ELF-1 (cell line): ENCODE measurements at places on chromosomes 16 and 17.

GRCh38 chr16:3363793-3364192 is 8.1 kb downstream of the OR2C1 start:
- no peak for DNase-seq

DNA sequence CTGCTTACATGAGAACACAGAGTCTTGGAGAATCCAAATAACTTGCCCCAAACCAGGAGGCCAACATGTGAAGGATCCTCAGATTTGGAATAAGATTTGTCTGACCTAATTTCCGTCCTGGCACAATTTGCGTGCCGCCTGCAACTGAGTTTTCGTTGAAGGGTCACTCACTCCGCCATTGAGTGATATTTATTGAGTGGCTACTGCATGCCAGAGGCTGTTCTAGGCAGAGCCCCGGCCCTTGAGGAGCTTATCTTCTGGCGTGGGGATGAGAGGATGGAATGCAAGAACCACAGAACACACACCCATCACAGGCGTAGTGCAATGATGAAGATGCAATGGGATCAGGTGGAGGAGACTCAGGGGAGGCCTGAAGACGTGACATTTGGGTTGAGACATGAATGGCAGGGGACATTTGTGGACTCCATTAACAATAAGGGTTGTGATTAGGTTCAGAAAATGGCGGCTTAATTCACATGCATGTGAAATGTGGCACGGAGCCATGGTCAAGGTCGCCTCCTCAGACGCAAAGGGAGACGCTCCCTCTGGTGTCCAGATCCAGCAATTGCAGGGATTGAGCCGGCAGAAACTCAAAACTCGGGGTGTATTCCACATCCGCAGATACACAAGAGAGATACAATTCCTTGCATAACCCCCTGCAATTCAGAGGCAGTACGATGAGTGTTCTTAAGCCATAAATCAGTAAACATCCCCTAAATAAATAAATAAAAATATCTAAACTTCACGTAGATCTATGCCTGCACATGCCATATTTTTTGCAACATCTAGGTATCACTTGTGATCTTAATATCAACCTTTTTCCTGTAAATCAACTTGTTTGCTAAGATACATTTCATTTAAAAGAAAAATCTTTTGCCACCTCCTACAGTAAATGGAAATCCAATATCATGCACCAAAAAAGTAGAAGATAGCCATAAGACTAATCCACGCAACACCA is 57.9 kb upstream of the CACNG4 start:
- peak; percentile 74 for DNase-seq

GRCh38 chr17:72518753-72519597 is 398.2 kb downstream of the SOX9 start:
- no peak for DNase-seq

- DNase-seq: peak; percentile 41
These were observed 37.6 kb downstream of the NOS2 start for GRCh38 chr17:27762527-27763305.

- peak; percentile 27 for DNase-seq
These were observed 17.4 kb downstream of the MFSD6L start for GRCh38 chr17:8781776-8782175.

GRCh38 chr16:79294568-79294967 is 306.0 kb downstream of the MAF start:
- no peak for DNase-seq

DNA sequence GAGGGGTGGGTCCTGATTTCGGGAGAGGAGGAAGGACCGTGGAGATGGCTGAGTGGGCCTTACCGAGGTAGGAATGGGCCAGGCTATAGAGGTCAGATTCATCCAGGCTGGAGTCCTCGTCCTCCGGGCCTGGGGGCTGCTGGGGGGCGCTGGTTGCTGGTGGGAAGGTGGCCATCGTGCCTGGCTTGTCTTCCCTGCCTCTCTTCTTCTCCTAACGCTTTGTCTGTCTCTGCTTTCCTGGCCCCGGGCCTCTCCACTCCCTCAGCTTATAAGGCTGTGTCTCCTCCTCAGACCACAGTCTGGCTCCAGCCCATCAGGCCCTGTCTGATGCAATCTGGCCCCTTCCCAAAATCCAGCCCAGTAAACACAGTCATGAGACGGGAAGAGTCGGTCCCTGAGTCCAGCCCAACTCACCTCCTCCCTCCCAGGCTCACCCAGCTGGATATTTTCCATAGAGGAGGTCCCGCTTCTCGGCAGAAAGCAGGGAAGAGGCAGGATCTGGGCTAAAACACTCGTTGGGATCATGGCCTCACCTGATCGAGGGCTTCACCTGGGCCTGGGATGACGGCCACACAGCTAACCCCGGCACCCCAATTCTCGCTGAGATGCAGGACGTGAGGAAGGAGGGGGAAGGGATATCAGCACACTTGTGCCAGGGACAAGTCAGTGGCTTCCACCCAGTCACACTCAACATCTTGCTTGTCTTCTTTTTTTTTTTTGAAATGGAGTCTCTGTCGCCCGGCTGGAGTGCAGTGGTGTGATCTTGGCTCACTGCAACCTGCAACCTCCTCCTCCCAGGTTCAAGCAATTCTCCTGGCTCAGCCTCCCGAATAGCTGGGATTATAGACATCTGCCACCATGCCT is at the start of gene NUPR1:
TSS of gene NUPR1 (minus strand) at position 242 of the 864 bp plus-strand sequence. CDS start at position 175, 67 bp downstream.
- DNase-seq: peak; percentile 57

- DNase-seq: no peak
These were observed 55.1 kb downstream of the RPTOR start for GRCh38 chr17:80599546-80600305.

DNA sequence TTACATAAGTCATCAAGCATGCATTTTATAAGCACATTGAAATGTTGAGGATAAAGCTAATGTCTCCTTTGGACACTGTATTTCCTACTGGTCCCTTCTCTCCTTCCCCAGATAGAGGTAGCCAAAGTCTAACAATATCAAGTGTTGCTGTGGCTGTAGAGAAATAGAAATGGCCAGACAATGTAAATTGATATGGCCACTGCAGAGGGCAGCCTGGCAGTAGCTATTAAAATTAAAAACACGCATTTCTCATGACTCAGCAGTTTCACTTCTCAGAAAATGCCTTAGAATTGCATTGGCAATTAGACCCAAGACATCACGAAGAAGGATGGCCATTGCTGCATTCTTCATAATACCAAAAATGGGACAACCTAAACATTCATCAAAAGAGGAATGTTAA is 46.8 kb upstream of the MRTFB start:
- DNase-seq: no peak

DNA sequence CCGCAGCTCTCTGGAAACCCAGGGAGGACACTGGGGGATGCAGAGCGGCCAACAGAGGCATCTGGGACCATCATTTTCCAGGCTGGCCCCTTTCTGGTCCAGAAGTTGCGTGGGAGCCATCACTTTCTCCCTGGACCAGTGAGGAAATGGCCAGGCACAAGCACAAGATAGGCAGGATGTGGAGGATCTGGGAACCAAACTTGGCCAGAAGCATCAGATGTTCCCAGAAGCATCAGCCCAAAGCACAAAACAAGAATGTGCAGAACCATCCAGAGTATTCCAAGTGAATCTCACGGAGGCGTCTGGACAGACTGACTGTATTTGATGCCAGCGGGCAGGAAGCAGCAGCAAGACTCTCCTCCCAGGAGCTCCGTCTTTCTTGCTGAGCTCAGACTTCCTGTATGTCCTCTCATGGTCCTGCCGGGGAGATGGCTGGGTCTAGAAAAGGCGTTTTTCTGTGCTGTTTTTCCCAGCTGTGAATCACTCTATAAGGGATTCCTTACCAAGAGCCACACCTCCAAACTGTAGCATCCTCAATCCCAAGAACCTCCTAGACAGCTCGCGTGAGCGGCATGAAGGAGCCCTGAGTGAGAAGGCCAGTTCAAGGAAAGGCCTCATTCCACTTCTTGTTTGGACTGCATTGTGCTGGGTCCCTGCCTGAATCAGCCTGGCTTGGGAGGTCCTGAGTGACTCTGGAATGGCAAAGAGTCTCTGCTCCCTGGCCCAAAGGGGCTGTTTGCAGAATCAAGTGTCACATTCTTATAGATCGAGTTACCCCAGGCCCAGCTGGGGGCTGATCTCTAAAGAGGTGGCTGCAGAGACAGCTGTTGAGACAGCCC is 49.5 kb upstream of the MTSS2 start:
- no peak for DNase-seq

DNA sequence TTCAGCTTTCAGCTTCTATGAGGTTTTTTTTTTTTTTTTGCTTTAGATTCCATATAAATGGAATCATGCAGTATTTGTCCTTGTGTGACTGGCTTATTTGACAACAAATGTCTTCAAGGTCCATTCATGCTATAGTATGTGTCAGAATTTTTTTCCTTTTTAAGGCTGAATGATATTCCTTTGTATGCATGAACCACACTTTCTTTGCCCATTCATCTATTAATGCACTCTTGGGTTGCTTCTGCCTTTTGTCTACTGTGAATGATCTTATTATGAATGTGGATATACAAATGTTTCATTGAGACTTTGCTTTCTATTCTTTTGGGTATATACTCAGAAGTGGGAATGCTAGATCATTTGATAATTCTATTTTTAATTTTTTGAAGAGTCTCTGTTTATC is 27.0 kb upstream of the LRRC75A start:
- DNase-seq: no peak

DNA sequence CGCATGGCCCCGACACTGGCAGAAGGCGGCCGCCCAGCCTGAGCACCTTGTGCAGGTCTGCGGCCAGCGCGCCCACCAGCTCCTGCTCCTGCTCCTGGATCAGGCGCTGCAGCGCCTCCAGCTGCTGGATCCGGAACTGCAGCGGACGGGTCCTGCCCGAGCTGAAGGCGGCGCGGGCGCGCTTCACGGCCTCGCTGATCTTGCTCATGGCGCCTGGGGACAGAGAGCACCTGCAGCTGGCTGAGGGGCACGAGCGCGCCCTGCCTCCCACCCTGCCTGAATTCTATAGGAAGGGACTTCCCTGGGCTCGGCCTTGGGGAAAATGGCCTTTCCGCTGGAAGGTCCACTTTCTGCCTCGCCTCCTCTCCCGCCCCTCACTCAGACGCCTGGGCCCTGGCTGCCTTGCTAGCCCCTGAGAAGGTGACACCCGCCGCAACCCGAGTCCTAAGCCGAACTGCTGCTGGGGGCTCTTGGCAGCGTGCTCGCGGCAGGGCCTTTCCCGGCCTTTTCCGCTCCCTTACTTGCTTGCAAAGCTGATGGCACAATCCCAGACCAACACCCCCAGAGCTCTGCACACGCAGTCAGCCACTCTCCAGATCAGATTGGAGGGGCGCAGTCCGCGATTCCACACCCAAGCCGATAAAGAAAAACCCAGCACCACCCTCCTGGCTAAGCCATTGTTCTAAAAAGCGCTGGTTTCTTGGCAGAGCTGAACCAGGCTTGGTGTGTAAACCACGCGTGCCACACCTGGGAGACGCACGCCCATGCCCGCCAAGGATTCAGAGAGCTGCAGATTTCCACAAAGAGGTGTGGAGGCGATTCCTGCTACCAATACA is 3.0 kb downstream of the ALDH3A1 start:
- DNase-seq: peak; percentile 98

- DNase-seq: no peak
These were observed 19.6 kb downstream of the SBK1 start for GRCh38 chr16:28311913-28312312.

DNA sequence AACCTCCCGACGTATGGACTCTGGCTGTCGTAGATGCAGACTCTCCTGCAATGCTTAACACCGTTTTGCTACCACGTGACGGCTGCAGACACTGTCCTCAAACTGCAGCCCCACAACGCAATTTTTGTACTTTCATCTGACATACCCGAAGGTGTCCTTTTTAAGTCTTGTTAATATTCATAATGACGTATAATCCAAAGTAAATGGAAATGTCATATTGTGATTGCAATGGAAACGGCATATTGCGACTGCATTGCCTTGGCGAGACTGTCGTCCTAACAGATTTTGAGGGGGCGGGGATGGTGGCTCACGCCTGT is 79.3 kb upstream of the TBC1D3K start:
- no peak for DNase-seq

GRCh38 chr17:74527081-74527480 is 4.2 kb downstream of the CD300LB start:
- DNase-seq: no peak

GRCh38 chr17:74497471-74497870 is 31.0 kb downstream of the CD300A start:
- DNase-seq: no peak

GRCh38 chr17:73485130-73485529 is 159.1 kb downstream of the SDK2 start:
- peak; percentile 39 for DNase-seq

GRCh38 chr17:67053438-67054000 is 9.2 kb downstream of the CACNG1 start:
- DNase-seq: no peak

- no peak for DNase-seq
These were observed 6.8 kb downstream of the ELOB start for GRCh38 chr16:2770057-2770951.

GRCh38 chr17:45143094-45143670 is 5.1 kb upstream of the HEXIM1 start:
- DNase-seq: peak; percentile 29

DNA sequence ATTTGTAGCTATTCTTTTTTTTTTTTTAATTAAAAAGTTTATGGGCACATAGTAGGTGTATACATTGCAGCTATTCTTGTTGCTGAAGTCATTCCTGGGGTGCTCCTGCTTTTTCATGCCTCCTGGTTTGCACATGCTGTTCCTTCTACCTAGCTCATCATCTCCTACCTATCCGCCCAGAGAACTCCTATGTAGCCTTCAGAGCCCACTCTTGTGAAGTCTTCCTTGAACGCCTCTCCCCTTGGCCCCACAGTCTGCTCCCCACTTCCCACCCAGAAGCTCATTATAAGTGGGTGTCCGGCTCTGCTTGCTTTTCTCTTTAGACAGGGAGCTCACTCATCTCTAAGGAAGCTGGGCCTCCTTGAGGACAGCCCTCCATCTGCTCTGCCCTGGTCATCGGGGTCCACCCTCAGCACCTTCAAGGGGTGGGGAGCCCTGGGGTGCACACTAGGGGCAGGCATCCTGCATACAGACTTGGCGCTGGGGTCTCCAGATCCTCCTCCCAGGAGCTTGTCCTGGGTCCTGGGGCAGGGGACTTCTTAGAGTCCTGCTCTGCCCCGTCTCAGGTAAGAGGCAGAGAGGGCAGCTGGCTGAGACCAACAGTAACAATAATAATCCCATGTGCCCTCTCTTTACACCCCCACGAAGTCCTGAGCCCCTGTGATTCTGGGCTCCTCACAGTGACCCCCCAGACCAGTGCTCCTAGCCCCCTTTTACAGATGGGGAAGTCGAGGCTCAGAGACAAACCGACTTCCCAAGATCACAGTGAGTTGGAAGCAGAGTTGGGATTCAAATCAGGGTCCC is 3.5 kb upstream of the B9D1 start:
- DNase-seq: no peak

- DNase-seq: no peak
These were observed 74.4 kb downstream of the WSB1 start for GRCh38 chr17:27368151-27368795.

- DNase-seq: no peak
These were observed 429.0 kb upstream of the CDH5 start for GRCh38 chr16:65937455-65937854.

DNA sequence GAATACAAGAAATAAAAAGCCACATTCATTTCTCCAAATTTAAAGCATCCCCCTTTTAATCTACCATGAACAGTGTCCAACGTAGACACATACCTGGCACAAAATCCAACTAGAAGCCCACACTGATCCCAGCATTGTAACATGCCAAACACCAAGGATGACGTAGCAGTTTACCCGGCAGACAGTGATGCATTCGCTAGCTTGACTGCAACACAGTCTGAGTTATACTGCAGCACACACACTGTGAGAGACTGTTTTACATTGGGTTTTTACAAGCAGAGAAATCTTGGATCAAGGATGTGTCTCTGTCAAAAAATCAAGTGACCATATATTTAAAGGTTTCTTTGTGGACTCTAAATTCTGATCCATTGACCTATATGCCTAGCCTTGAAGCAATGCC is 74.5 kb upstream of the C17orf78 start:
- no peak for DNase-seq
